ENCODE measurements at places on chromosomes 5 and 9. TPM values are rescaled to one million over a fixed set of nuclear protein-coding genes. Genes with fewer than 3 reads are reported as not detected.

Gene PPP3R2
- total RNA-seq, result not detected

Gene PCDH1
- 3.8 TPM for total RNA-seq

Gene COQ4
- 18.7 TPM for total RNA-seq

Gene TAF7
- total RNA-seq, result 217 TPM

Gene BRINP1
- total RNA-seq, result not detected

Gene SLC2A6
- total RNA-seq, result 7.6 TPM

Gene ALG2
- total RNA-seq, result 32.5 TPM

Gene SLCO6A1
- not detected for total RNA-seq

Gene C9orf153
- not detected for total RNA-seq

- DNase-seq, result no peak
These were observed 291.3 kb downstream of the FBXL7 start for GRCh38 chr5:15791274-15791673.

DNA sequence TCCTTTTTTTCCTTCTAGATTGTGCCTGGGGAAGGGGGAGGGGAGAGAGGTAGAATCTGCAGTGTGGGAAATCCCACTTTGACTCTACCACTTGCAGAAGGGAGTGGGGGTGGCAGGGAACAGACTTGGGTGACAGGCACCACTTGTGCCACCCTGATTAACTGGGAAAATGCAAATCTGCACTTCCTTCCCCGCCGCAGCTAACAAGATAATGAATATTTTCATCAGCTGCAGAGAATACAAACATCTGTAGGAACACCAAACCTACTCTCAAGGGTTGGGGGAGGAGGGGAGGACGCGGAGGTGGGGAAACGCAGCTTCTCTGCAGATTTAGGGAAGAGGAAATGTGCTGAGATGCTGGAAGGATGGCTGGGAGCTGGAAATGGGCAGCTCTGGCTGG is 73.5 kb downstream of the TRIM32 start:
- no peak for DNase-seq

GRCh38 chr5:78886341-78887230 is 98.5 kb downstream of the ARSB start:
- DNase-seq, result no peak

DNA sequence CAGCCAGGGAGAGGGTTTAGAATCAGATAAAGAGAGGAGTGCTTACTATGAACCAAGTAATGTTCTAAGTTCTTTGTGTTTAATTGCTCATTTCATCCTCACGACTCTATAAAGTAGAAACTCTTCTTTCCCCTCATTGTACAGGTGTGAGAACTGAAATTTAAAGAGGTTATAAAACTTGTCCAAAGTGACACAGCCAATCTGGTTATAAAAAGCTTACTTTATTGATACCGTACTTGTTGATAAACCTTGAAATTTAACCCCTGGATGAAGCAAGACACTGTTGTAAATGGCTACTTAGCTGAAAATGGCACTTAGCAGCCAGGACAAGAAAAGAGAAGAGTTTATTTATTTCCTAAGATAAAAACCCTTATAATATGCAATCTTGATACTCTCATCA is 702.4 kb downstream of the KCTD16 start:
- no peak for DNase-seq

DNA sequence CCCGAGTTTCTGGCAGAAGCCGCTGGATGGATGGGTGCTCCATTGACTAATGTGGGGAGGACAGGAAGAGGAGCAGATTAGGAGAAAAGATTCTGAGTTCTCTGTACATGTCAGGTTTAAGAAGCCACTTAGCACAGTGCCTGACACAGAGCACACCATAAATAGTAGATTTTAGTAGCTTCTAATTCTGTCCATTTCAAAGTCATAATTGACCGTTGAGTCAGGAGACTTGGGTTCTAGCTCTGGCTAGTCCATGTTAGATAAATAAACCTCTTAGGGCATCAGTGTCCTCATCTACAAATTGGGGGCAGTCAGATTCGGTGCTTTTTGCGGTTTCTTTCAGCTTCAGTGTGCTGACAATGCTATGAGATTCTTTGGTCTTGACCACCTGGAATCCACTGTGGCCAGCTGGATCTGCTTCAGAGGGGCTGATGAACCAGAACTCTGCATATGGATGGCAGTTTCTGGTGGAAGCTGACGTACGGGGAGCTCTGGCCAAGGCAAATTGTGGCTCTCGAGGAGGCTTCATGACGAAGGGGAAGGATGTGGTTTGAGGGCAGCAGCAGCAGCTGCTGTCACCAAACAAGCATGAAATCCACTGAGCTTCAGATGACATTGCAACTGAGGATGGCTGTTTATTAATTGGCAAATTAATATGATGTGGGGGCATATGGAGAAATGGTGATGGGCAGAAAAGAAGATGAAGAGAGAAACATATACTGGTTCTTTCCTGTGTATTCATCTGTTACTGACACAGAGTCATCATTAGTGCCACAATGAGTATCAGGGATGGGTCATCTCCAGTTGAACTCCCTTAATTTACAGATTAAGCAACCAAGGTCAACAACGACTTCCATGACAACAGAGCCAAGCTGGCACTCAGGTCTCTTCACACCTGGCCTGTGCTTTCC is 134.4 kb downstream of the AOPEP start:
- DNase-seq, result peak; percentile 87

- no peak for DNase-seq
These were observed 38.4 kb downstream of the PRRC1 start for GRCh38 chr5:127555826-127556225.

- no peak for DNase-seq
These were observed 73.7 kb downstream of the MAP1B start for GRCh38 chr5:72180925-72181324.

- peak; percentile 6 for DNase-seq
These were observed 7.4 kb upstream of the PPP3R2 start for GRCh38 chr9:101601904-101602765.

All from MG63 (cell line).